Activated naive CD8-positive, alpha-beta T cell treated with anti-CD3 and anti-CD28 coated beads, Interleukin-2, amount 50 U/mL, for 24 hours (primary cell): ENCODE measurements at places on chromosomes 2 and 18.
A peak's percentile ranks its signal among the peaks of the same experiment; 100 is the strongest.

- no peak for DNase-seq
These were observed 88.6 kb upstream of the EML6 start for GRCh38 chr2:54634564-54635511.

- no peak for DNase-seq
These were observed 1.3 kb downstream of the PTPN2 start for GRCh38 chr18:12882453-12883371.

- DNase-seq = peak; percentile 7
These were observed 112.0 kb upstream of the TEKT4 start for GRCh38 chr2:94759211-94759610.

- DNase-seq = no peak
These were observed 120.1 kb upstream of the ZBTB14 start for GRCh38 chr18:5415665-5416064.

DNA sequence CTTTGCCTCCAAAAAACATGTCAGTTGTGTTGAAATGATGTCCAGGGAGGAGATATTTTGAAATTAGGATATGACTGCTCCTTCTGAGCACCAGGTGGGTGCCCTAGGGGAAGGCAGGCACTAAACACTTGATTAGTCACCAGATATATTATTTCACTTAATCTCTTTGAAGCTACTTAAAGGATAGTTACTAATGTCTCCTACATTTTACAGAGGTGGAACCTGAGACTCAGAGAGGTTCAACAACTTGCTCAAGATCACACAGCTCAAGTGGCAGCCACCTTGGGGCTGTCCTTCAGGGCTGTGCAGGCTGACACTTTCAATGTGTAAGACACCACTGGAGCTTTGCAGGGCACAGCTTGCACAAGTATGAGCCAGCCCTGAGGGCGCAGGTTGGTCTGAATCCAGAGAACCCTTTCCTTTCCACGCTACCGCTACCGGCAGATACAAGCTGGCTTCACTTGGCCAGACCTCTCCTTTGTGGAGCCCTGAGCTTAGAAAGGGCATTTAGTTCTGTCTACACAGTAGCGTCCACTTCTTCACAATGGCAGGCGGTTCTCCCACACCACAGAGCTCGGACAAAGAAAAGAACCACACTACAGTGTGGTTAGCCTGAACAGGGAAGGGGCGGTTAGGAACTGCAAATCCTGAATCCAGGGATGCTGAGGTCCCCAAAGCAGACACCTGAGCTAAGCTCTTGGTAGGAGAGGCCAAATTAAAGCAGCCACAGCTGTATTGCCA, 16.4 kb downstream of the ALPK2 start:
- no peak for DNase-seq

DNA sequence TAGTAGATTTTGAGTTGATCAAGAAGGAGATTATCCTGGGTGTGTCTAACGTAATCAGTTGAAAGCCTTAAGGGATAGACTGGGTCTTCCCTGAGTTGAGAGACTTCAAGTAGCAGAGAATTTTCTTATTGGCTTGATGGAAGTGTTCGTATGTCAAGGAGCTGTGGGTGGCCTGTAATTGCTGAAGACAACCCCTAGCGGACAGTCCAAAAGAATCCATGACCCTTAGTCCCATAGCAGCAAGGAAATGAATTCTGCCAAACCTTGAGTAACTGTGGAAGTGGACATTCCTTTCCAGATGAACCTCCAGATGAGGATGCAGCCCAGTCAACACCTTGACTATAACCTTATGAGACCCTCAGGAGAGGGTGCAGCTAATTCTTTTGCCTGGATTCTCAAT, 786.3 kb downstream of the SOCS6 start:
- DNase-seq = no peak
